ENCODE measurements at places on chromosomes 6 and 20.

- no peak for DNase-seq
Observed at GRCh38 chr6:133630651-133631050, 258.3 kb upstream of the TCF21 start.

DNA sequence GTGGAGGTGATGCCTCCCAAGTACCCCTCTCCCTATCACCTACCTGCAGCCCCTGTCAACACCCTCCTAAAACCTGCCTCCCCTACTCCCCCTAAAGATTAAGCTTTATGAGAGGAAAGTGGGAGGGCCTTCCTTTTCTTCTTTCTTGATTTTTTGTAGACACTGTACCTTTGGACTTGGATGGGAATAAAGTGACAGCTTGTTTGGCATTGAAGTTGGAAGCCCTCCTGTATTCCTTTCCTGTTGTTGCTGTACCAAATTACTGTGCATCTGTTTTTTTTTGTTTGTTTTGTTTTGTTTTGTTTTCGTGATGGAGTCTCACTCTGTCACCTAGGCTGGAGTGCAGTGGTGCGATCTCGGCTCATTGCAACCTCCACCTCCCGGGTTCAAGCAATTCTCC lies 99.3 kb upstream of the NFATC2 start:
- DNase-seq, result no peak

DNA sequence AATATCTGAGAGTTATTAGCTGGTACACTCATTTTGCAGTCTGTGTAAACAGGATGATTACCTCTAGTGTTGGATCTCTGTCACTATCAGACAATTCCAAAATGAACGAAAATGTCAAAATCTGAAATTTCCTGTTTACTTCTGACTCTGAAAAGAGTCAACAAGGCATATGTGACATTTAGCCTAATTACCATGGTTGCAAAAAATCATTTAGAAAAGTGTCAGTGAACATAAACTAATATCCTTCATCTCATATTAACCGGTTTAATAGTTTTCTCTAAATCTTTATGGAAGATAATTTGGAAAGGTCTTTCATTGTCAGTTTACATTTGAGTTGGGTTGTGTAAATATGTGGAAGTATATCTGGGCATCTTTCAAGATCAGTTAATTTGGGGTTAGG lies 431.8 kb upstream of the HSF2 start:
- DNase-seq, result no peak

GRCh38 chr6:106227612-106228507 lies 97.7 kb downstream of the ATG5 start:
- no peak for DNase-seq

DNA sequence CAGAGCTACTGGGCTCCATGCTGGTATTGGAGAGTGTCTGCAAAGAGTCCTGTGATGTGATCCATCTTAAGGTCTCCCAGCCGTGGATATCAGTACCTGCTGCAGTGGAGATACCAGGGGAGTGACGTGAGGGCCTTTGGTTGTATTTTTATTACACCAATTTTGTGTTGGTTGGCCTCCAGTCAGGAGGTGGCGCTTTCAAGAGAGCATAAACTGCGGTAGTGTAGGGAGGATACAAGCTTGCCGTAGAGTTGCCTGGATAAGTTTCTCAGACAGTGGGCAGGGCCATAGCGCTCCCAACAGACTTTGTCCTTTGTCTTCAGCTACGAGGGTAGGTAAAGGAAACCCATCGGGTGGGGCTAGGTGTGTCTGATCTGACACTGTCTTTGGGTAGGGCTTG lies 113.0 kb upstream of the CEP162 start:
- DNase-seq, result no peak

DNA sequence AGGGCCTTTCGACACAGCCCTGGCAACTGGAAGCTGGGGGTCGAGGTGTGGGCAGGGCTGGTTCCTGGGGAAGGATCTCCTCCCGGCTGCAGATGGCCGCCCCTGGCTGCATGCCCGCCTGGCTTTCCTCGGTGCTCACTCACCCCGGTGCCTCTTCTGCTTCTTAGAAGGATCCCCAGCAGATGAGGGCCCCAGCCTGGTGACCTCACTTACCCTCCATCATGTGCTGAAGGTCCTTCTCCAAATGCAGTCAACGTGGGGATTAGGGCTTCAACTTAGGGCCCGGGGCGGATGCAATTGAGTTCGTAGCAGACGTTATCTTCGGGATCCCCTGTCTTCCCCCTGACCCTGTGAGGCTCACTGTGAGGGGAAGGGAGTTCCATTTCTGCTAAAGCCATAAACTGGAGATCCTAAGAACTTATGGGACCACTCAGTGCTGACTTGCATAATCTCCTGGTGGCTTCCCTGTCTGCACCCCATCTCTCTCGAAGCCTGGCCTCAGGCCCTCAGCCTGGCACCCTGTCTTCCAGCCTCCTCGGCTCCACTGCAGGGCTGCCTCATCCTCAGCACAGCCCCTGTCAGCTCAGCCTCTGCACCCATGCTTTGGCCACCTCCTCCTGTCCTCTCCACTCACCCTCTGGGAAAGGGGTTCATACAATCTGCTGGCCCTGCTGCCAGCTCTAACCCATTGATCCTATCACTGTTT lies 92.6 kb downstream of the THBS2 start:
- no peak for DNase-seq

DNA sequence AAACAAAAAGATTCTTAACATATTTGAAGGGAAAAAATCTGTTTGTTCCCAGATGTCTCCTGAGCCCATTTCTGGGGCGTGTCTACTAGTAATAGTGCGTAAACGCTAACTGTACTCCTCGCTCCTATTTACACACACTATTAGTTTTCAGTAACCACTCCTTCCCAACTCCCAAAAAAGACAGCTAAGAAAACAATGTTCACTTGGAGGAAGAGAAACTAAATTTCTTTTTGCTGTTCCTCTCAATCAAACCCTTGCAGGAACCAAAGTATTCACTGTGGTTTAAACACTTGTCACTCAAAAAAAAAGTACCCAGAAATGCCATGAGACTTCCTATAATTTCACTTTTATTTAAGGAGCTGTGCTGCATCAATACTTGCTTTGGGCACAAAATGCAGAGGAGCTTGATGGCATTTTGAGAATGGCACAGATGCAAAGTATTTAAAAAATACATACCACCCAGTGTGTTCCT lies 118.2 kb downstream of the BACH2 start:
- DNase-seq, result no peak

- DNase-seq, result no peak
Observed at GRCh38 chr20:64106435-64106961, 867 bp downstream of the NPBWR2 start.

- no peak for DNase-seq
Observed at GRCh38 chr20:11145616-11146015, 471.8 kb upstream of the JAG1 start.

GRCh38 chr6:17458966-17459365 lies 65.6 kb downstream of the CAP2 start:
- DNase-seq, result no peak

GRCh38 chr6:119323931-119324330 lies 25.6 kb downstream of the MAN1A1 start:
- peak; percentile 8 for DNase-seq

DNA sequence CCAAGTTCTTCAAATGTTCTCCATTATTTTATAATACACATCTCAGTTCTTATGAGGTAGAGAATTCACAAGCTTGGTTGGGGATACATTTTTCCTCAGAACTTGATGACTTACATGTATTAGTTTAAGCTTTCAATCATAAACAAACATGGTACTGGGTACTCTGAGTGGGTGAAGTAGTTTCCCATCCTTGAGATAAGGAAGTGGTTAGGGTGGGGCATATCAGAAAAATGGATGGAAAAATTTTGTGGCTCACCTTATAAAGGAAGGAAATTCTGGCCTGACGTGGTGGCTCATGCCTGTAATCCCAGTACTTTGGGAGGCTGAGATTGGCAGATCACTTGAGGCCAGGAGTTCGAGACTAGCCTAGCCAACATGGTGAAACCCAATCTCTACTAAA lies 52.0 kb downstream of the CD164 start:
- no peak for DNase-seq

DNA sequence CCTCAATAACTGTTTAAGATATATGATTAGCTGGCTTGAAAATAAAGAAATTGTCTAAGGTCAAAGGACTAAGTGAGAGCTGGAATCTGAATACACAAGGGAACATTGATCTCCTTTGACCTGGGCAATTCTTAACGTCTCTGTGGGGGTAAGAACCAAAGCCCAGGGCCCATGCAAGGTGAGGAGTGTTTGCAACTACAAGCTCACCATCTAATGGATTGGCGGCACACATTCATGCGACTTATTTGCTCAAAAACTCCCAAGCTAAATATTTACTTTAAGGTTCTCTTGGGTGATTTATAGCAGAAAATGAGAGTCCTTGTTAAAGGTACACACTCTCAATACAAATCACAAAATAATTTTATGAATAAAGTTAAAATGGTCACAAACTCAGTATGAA lies 392.0 kb upstream of the FLRT3 start:
- DNase-seq, result no peak

DNA sequence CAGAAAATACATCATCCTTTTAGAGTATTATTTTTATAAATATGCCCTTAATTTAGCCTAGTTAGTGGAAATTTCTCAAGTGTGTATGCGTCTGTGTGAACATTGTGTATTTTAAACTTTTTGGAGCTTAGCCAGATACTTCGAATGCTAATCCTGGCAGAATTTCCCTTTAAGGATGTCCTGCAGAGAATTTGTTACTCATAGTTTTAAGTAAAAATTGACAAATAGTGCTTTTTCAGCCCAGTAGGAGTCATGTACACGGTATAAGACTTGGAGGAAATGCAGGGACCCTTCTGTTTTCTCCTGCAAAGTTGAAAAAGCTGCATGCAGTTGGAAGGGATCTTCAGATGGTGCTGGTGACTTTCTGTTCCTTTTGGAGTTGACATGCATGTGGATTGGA lies at the start of gene FHL5:
Gene FHL5, plus strand, starts transcription at position 243 of the 400 bp plus-strand sequence. CDS start 40,486 bp downstream, outside the sequence.
- no peak for DNase-seq

DNA sequence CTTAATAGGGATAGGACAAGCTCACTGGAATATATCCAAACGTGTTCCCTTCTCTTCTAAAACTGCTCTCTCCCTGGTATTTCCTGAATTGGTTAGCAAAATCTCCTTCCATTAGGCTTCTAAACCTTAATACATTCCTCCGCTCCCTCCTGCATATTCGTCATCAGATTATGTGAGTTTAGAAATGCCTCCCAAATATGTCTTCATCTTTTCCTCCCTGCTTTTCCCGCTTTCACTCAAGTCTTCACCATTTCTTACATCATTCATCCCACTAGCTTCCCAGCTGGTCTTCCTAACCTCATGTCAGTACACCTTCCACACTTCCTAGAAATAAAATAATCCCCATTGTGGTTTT lies 26.9 kb downstream of the SLC22A16 start:
- DNase-seq, result no peak

GRCh38 chr6:150813319-150813992 lies 52.0 kb upstream of the MTHFD1L start:
- peak; percentile 21 for DNase-seq

DNA sequence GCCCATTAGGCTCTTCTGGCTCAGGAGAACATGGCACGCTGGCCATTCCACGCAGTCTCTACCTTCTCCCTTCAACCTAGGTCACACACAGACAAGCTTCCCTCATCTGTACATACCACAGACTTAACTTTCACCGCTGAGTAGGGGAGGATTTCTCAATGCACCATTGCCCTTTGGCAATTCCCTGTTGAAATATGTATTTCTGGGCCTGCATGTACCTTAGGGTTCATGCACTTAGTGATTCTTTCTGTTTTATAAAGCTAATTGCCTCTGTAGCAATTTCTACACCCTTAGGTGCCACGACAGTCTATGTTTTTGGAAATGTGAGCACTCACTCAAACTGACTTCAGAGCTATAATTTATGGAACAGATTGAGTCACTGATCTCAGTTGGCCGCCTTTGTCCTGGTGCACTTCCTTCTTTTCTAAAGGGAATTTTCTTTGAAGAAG lies 253.8 kb upstream of the PRDM1 start:
- peak; percentile 82 for DNase-seq

DNA sequence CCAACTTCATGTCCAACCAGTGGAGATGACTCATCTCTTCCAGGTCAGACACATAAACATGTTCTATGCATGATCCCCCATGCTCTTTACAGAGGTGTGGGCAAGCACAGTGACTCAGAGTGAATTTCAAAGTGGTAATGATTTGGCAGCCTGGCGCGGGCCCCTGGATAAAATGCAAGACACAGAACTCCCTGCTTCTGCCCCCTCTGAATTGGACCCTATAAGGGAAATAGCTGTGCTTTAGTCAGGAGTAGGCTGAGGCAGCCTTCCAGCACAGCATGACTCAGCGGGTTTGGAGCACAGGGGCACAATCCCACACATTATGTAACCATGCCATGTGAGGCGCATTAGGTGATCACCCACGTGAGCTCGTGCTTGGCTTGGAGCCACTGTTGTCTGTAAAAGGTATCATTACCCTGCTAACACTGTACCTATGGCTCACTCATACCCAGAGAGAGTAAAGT lies 127.4 kb downstream of the C6orf118 start:
- DNase-seq, result peak; percentile 92

- no peak for DNase-seq
Observed at GRCh38 chr6:156953127-156953478, 175.9 kb downstream of the ARID1B start.

- DNase-seq, result no peak
Observed at GRCh38 chr20:17916433-17916891, 52.1 kb downstream of the SNX5 start.

- DNase-seq, result no peak
Observed at GRCh38 chr6:149197482-149197881, 120.0 kb upstream of the TAB2 start.

- DNase-seq, result peak; percentile 32
Observed at GRCh38 chr6:136927292-136927691, 5.2 kb downstream of the SLC35D3 start.

DNA sequence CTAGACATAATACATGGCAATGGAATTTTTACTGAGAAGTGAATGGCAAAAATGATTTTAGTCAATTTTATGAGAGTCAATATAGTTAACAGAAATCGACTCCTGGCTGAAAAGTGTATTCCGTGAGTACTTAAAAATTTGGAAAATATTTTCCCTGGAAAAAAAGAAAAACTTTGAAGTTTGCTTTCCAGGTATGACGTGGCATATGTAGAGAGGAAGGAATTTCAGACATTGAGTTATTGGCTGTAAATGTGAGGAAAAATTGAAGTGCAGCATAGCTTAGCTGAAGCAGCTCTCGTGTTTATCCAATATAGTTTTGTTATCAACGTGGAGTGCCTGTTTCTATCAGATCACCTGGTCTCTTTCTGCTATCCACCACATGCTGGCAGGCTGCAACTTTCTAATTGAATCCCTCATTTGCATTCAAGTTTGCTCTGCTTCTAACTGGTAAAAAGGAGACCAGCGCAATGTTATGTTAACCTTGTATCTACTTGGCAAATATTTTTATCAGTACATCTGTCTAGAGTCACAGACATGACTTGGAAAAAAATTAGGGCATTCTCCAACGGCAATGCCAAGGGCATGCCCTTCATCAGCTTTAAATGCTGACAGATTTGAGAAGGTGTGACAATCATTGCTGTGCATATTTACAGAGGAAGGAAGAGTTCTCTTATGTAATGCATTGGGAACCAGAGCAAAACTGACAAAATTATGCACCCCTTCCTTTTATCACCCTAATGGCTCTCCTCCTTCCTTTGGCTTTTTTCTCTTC lies 1102.8 kb upstream of the FLRT3 start:
- no peak for DNase-seq

DNA sequence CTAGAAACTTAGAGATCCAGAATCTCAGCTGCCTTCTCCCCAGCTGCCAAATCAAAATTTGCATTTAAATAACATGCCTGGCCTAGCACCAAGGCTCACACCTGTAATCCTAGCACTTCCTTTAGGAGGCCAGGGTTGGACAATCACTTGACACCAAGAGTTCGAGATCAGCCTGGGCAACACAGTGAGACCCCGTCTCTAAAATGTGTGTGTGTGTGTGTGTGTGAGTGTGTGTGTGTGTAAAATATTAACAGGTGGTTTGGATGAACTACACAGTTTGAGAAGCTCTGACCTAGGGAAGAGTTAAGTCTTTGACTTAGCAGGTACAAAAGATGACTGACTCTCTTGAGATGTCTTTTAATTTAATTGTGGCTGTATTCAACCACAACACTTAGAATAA lies 20.2 kb upstream of the CD2AP start:
- no peak for DNase-seq
